ENCODE measurements at places on chromosomes 2 and 18. TPM values are rescaled to one million over a fixed set of nuclear protein-coding genes. Genes with fewer than 3 reads are reported as not detected.

DNA sequence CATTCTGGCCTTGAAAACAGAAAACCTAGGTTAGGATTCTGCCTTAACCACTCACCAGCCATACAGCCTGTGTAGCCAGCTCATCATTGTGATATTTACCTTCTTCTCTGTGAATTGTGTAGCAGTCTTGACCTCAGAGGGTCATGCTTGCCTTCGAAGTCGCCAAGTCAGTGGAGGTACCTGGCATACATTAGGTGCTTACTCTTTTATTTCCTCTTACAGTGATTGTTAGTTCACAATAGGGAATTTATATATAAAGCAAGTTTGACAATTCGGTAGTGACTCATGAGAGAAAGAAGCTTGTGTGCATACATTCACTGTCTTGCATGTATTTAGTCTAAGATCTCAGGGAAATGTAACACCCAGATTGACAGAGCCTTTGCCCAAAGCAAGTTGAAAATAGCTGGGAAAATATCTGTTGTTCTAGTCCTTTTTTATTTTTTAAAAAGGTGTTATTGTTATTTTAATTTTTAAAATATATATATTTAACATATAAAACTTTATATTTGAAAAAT lies 290.6 kb downstream of the PTGR3 start:
- no peak for ATAC-seq

Gene EPAS1
- total RNA-seq, result 2.0 TPM

Gene CACNB4
- total RNA-seq, result 22.2 TPM

Gene SNTG2
- 1.1 TPM for total RNA-seq

GRCh38 chr2:11873356-11874154 lies 127.1 kb downstream of the LPIN1 start:
- no peak for ATAC-seq

DNA sequence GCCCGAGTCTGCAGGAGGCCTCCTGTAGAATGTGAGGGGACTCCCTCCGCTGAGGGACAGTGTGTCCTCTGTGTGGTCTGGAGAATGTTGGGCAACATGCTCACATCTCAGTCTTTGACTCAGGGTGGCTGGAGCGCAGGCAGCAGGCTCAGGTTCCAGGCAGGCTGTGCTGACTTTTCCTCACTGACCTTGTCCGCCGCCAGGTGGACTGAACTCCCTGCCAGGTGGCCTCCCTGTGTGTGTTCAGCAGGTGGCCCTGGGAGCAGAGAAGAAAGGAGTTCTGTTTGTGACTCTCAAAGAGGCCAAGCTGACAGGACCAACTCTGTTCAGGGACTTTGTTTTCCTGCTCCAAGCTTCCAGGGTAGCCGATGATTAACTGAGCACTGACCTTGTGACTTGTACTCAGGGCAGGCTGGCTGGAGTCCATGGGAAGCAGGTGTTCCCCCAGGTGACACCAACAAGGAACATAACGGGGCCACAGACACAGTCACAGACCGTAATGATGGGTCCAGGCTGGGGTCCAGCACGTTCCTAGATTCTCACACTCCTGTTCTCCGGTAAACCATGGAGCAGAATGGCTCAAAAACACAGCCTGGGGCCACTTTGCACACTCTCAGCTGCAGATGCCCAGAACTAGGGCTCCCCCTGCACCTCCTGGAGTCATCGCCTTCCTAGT lies 439.8 kb downstream of the RNF144A start:
- ATAC-seq, result no peak

DNA sequence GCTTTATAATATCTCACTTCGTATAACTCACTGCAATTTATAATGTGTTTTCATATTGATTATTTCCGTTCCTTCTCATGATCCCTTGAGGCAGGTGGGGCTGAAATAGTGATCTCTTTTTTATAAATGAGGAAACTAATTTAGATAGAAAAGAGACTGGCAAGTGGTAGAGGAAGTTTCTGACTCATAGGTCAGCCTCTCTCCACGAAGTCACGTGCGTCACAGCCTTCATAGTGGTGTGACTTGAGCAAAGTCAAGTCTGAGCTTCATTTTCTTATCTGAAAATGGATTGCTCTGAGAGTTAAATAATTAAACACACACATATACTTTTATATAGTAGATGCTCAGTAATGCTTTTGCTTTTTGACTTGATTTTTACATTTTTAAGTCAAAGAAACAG lies 19.9 kb downstream of the ABCG5 start:
- ATAC-seq, result peak; percentile 30

- no peak for ATAC-seq
Observed at GRCh38 chr2:54680397-54681041, 42.9 kb upstream of the EML6 start.

Gene ACKR3
- total RNA-seq, result 24.1 TPM

GRCh38 chr2:47708801-47709499 lies 74.0 kb upstream of the MSH6 start:
- no peak for ATAC-seq

DNA sequence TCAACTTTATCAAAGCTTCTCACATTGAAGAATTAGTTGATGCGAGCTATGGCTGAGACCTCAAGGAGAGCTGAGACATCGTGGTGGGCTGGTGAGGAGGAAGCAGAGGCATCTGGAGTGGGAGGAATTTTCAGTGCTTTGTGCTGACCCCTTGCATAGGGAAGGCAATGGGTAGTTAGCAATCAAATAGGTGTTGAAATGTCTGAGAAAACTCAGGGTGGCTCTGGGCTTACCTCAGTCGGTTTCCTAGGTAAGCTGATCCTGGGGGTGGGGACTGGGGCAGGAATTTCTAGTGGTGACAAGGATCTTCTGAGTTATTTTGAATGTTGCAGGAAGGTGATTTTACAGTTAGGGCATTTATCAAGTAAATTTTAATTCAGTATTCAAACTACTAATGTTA lies 20.7 kb upstream of the DPP10 start:
- no peak for ATAC-seq

DNA sequence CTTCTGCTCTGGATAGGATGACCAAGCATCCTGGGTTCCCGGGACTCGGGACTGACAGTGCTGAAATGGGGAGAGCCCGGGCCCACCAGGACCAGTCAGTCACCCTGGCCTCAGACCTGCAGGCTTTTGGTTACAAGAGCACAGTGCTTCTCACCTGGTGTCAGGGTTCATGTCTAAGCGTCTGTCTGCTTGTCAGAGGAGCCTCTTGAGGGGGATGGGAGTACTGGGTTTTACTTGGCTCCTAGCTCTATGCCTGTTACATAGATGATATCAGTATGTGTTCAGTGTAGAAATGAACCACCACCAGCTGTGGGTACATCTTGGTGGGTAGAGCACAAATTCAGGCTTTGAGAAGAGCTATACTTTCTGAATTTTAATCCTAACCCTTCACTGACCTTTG lies 29.9 kb downstream of the PCARE start:
- ATAC-seq, result no peak

- ATAC-seq, result no peak
Observed at GRCh38 chr2:71889759-71890684, 257.6 kb downstream of the CYP26B1 start.

GRCh38 chr2:20288642-20289340 lies 61.9 kb downstream of the PUM2 start:
- ATAC-seq, result no peak

Gene ITPRIPL1
- 0.38 TPM for total RNA-seq

DNA sequence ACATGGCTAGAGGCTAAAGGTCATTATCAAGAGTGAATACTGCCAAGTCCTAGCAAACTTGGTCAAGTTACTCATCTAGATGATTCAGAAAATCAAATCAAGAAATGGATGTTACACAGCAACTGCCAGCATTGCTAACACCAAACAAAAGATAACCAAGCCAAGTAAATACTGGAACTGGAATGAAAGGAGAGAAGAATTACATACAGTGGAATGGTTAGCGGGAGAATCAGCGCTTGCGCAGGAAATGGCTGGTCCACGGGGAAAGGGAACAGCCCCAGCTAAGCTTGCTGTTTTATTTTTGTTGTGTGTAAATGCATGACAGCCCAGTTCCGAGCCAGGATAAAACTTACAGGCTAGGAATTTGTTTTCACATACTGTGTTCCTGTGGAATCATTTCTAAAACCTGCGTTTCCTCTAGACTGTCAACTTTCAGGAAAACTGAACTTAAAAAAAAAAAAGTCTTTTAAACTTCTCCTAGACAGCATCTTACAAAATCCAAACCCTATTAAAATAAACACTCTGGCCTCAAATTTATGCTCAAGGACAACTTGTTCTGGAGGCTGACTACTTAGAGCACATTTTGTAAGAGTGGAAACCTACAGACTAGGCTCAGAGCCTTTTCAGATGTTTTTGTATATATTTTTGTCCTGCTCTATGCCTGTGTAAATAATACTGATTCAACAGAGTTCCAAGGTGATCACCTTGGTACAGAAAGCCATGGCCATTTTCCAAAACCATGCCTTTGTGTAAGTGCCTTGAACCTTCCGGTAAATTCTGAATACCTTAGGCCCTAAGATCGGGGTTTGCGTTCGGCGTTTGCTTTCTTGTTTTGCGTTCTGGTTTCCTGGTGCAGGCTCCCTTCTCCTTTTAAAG lies 30.7 kb upstream of the TXNDC2 start:
- no peak for ATAC-seq

Gene GALR1
- total RNA-seq, result 0.29 TPM

DNA sequence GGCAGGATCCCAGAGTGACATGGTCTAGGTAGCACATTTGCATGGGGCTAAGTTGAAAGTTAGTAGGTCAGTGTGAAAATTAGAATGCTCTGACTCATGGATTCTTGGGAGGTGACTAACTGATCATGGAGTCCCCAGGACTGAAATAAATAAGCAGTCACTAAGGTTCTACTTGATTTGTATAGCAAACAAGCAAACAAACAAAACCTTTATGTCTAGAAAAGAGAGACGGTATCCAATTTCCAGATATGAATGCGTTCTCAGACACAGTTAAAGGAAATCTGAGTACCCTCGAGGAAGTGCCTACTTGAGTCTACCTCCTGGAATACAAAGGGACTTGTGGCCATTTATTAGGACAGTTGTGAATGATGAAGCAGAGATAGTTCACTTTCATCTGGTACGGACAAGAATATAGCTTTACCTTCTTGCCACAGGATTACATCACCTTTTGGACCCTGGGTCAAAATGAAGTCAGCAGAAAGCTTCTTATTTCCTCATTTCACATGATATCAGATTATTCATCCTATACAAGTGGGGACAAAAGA lies 54.3 kb upstream of the AGPS start:
- ATAC-seq, result peak; percentile 79

DNA sequence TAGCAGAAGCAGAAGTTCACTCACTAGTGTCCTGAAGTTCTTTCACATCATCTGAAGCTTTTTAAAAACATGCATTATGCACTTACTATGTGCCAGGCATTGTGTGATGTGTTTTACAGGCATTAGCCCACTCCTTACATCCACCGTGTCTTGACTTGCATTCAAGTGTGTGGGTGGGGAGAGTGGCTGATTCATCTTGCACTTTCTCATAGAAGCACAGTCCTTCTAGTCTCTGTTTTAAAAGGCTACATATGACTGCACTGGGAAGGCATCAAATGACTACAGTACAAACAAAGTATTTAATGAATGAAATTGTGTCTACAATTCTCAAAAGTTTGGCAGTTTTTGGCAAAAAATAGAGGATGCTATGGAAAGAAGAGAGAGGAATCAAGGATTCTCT lies 21.6 kb upstream of the DSC3 start:
- no peak for ATAC-seq

Gene COL6A3
- 0.14 TPM for total RNA-seq

Gene SLC8A1
- 51.5 TPM for total RNA-seq

DNA sequence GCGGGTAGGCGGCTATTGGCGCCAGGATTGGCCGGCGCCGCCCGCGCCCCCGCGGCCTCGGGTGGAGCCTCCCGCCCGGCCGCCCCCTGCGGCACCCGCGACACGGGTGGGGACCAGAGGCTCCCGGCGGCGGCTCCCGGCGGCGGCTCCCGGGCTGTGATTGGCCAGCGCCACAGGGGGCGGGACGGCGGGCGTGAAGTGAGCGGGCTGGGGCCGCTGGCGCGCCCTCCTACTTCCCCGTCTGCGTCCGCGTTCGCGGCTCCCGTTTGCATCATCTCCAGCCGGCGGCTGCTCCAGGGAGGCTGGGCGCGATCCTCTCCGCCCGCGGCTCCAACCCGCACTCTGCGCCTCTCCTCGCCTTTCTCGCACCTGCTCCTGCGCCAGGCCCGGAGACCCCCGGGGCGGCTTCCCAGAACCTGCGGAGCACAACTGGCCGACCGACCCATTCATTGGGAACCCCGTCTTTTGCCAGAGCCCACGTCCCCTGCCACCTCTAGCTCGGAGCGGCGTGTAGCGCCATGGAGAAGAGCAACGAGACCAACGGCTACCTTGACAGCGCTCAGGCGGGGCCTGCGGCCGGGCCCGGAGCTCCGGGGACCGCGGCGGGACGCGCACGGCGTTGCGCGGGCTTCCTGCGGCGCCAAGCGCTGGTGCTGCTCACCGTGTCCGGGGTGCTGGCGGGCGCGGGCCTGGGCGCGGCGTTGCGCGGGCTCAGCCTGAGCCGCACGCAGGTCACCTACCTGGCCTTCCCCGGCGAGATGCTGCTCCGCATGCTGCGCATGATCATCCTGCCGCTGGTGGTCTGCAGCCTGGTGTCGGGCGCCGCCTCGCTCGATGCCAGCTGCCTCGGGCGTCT lies at the start of gene SLC1A4:
Gene SLC1A4, plus strand, starts transcription at position 274 of the 856 bp plus-strand sequence. Its CDS starts 245 bp downstream, at position 519.
- ATAC-seq, result peak; percentile 88

GRCh38 chr2:39584283-39584965 lies 81.3 kb upstream of the TMEM178A start:
- no peak for ATAC-seq

DNA sequence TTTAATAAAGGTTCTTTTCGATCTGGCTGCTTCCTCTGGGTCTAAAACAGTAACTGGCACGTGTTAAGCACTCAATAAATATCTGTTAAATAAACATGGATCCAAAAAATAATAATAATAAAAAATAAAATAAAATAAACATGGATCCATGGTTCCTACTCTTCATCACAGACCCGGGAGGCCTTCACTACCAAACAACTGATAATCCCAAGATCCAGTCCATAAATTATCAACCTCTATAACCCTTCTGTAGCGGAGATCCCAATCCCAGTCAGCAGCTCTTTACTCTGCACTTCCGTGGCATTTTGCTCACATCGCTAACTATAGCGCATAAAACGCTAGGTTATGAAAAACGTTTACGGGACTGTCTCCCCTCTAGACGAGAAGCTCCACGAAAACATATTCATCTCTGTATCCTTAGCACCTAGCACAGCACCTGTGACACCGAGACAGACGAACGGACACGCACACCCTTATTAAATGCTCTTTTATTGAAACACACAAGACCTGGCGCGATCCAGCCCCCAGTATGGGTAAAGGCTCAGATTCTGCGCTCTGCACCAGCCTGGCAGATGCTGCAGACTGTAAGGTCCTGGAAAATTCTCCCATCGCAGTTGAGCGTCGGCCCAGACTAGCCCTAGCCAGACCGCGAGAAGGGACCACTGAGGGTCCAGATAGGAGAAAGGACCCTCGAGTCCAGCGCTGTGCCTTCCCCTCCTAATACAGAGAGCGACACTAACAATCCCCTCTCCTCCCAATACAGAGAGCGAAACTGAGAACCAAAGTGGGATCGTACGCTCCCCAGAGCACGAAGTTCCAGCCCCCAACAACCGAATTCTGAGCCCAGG lies 770 bp downstream of the NBAS start:
- peak; percentile 77 for ATAC-seq

Gene ALLC
- not detected for total RNA-seq

Gene MDH1B
- total RNA-seq, result 4.4 TPM

- ATAC-seq, result no peak
Observed at GRCh38 chr2:36137612-36138011, 218.0 kb upstream of the CRIM1 start.

Gene MALL
- total RNA-seq, result 1.5 TPM

Gene DAPL1
- not detected for total RNA-seq

Gene POTEJ
- 0.97 TPM for total RNA-seq

Gene ST8SIA5
- total RNA-seq, result 0.58 TPM
